Activated T-cell treated with anti-CD3 and anti-CD28 coated beads, Interleukin-2, amount 50 U/mL, for 24 hours (primary cell): ENCODE measurements at places on chromosomes 1 and 21.
A peak's percentile ranks its signal among the peaks of the same experiment; 100 is the strongest.

DNA sequence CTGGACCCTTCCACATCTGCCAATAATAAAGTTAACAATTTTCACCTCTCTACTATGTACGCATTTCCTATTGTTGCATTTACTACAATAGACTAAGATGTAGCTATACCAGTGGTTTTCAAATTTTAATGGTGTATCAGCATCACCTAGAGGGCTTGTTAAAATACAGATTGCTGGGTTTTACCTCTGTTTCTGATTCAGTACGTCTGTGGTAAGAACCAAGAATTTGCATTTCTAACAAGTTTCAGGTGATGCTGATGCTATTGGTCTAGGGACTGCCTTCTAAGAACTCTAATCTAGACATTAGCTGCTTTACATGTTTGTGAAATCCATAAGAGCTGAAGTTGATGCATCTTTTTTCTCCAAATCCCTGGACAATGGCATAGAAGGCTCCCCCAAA is 59.7 kb downstream of the ERICH3 start:
- H3K4me3 ChIP-seq, result no peak overlapping the region
- DNase-seq, result no peak
- no peaks in the 10 kb centered on the region for H3K4me1 ChIP-seq
- H3K27me3 ChIP-seq, result no peaks in the 10 kb centered on the region
- H3K36me3 ChIP-seq, result no peaks in the 10 kb centered on the region
- H3K27ac ChIP-seq, result no peak overlapping the region

- DNase-seq, result no peak
- no peaks in the 10 kb centered on the region for H3K36me3 ChIP-seq
- H3K4me1 ChIP-seq, result no peaks in the 10 kb centered on the region
- H3K27ac ChIP-seq, result no peak overlapping the region
- H3K4me3 ChIP-seq, result no peak overlapping the region
Observed at GRCh38 chr1:56019922-56020321, 559.4 kb downstream of the PLPP3 start.

DNA sequence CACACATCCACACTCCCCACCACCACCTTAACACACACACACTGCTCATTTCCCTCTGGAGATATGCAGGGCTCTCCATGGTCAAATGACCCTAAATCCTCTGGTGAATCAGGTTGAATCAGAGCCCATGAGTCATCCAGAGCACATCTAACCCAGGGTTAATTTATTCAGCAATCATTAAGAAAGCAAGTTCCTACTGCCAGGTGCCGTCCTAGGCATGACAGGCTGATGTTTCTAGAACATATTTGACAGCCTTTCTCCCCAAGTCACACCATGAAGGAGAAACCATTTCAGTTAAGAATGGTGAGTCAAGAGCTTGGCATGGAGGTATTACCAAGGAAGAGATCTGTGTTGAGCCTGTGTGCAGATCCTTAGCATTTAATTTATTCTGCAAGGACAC is 194.3 kb upstream of the CAMK1G start:
- H3K36me3 ChIP-seq, result no peaks in the 10 kb centered on the region
- H3K27ac ChIP-seq, result no peak overlapping the region
- peaks cover 12% of the 10 kb centered on the region for H3K27me3 ChIP-seq
- no peaks in the 10 kb centered on the region for H3K4me1 ChIP-seq

- H3K27ac ChIP-seq, result no peak overlapping the region
- H3K36me3 ChIP-seq, result no peaks in the 10 kb centered on the region
- no peaks in the 10 kb centered on the region for H3K27me3 ChIP-seq
- DNase-seq, result no peak
- H3K4me1 ChIP-seq, result no peaks in the 10 kb centered on the region
Observed at GRCh38 chr1:167562702-167563101, 9.1 kb upstream of the CREG1 start.

- H3K36me3 ChIP-seq, result no peaks in the 10 kb centered on the region
- H3K27me3 ChIP-seq, result peaks cover 48% of the 10 kb centered on the region
- peak; percentile 51 for DNase-seq
- H3K4me1 ChIP-seq, result peaks cover 19% of the 10 kb centered on the region
- peak overlapping the region; percentile 82 for H3K4me3 ChIP-seq
Observed at GRCh38 chr1:64470665-64471217, 812 bp downstream of the CACHD1 start.
